T47D (cell line): ENCODE measurements at places on chromosomes 7 and 10.

- DNase-seq, result no peak
Observed at GRCh38 chr7:96824686-96825085, 115.0 kb upstream of the SEM1 start.

GRCh38 chr10:69092959-69093850 is 5.3 kb downstream of the SRGN start:
- peak; percentile 94 for DNase-seq

GRCh38 chr7:366161-366803 is 76.3 kb downstream of the FOXL3 start:
- DNase-seq, result peak; percentile 40

DNA sequence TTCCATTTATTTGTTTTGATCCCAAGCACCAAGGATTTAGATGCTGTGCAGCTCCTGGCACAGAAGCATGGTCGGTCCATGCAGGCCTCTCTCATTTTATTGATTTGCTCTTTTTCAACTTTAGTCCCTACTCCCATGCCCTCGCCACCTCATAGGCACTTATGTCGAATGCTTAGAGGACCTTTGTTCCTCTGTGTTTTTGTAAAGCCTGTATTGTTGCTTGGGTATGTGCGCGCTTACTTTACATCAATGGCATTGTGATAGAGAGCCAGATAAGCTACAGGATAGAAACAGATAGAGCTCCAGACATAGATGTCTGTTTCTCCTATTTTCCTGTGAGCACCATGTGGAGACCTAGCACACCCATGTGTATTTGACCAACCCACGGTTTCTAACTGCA is 225.0 kb downstream of the PAXIP1 start:
- DNase-seq, result no peak
